ENCODE measurements at places on chromosomes 3 and 15.

DNA sequence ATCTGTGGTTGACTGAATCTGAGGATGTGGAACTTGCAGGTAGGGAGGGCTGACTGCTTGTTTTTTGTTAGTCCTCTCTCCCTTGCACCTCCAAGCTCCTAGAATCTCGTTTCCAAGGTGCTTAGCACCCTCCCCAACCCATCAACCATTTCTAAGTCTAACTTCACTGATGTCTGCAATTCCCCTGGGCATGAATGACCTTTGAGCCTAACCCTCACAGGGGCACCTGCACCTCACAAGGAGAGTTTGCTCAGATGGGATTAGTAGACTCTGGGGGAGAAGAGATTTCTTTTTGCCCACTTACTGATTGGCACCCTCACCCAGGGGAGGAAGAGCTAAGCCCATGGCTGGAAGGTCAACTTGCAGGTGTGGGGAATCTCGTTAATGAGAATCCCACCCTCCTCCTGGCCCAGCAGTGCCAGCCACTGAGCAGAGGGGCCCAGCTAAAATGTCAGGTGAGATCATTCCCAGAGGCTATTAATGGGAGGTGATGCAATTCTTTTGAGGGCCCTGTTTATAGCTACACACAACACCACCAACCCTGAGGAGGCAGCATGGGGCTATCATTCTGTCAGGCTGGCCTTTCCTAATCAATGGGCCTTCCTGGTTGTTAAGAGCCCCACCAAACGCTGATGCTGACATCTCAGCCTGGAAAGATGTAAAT, 81.6 kb upstream of the HERC1 start:
- no peak for DNase-seq

- DNase-seq: no peak
Measured at GRCh38 chr15:71252044-71252739, 136.9 kb downstream of the THSD4 start.

- DNase-seq: no peak
Measured at GRCh38 chr15:92663250-92663951, 7.8 kb upstream of the FAM174B start.

DNA sequence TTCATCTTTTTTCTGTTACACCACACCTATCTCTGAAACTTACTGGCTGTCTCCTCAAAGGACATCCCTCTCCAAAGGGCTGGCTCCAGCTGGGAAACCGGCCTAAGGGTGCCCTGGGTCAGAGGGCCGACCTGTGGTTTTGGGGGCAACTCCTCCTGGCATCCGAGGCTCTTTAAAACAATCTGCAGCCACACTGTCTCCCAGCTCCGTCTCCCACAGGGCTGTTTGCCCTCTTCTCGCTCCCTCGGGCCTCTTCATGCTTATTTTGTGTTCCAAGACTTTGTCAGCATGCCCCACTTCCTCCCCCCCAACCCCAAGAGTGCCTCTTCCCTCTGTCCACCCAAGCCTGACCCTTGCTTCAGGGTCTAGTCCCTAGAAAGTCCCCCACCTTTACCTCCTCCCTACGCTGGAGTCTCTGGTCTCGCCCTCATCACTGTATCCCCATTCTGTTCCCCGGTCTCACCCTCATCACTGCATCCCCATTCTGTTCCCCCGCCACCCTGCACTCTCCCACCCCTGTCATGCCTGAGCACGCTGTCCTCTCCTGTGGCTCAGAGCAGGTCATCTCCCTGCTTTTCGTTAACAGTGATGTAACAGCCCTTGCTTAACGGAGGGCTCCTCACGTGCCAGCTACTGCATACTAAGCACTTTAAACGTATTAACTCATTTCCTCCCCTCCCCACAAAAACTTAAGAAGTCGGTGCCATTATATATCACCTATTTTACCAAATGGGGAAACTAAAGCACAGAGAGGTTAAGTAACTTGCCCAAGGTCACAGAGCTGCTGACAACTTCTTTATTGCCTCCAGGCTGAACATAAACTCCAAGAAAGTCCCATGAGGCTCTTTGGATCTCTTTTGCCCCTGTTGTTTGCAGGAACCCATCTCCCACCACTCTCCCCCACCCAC, 1.1 kb upstream of the CSK start:
- no peak for DNase-seq

- DNase-seq: no peak
Measured at GRCh38 chr3:185363662-185364203, 797 bp downstream of the MAP3K13 start.

GRCh38 chr15:37682304-37682703, 252.1 kb upstream of the TMCO5A start:
- no peak for DNase-seq

GRCh38 chr3:42749753-42750231, 23.3 kb downstream of the CCDC13 start:
- no peak for DNase-seq

GRCh38 chr15:89662893-89663626, 7.8 kb upstream of the KIF7 start:
- no peak for DNase-seq

DNA sequence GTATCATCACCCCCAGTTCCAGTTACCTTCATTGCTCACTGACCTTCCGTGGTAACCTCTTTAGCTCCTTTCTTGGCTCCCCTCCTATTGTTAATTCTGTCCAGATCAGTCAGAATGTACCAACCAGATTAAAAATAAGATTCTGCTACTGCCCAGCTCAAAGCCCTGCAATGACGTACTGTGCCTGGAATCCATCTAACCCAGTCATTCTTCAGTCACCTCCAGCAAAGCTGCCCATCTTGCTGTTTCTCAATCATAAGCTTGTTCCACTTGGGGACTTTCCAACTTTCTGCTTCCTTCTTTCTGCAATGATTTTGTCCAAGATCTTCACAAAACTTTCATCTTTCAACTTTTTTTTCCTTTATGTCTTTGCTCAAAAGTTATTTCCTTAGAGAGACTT, 512.0 kb upstream of the ZNF385D start:
- no peak for DNase-seq

DNA sequence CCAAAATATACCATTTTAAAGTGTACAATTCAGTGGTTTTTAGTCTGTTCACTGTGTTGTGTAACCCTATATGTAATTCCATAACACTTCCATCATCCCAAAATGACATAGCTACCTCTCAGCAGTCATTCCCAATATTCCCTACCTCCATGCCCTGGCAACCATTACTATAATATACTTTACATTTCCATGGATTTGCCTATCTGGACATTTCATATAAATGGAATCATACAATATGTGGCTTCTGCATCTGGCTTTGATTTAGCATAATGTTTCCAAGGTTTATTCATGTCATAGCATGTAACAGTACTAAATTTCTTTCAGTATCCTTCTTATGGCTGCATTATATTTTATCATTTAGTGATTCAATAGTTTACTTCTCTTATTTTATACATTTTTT, 25.3 kb downstream of the FAM98B start:
- DNase-seq: no peak

- no peak for DNase-seq
Measured at GRCh38 chr15:23565395-23566070, at the start of gene MKRN3. TSS of gene MKRN3 (plus strand) at chr15:23565674. CDS start at chr15:23565783, 109 bp downstream.

DNA sequence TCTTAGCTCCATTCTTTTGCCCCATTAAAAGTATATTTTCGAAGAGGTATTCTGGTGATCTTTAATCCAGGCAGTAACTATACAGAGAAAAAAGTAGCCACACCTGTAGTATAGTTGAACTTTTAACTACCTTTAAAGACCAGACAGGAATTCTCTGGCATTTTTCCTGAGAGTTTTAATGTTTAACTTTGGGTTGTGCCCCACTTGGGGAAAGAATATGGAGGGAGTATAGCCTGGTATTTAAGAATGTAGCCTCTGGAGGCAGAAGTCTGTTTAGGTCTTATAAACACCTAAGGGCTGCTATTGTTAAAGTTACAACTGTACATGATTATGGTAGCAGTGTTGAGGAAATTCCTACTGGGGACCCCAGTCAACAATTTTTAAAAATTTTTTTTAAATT, 19.3 kb downstream of the C3orf85 start:
- no peak for DNase-seq

DNA sequence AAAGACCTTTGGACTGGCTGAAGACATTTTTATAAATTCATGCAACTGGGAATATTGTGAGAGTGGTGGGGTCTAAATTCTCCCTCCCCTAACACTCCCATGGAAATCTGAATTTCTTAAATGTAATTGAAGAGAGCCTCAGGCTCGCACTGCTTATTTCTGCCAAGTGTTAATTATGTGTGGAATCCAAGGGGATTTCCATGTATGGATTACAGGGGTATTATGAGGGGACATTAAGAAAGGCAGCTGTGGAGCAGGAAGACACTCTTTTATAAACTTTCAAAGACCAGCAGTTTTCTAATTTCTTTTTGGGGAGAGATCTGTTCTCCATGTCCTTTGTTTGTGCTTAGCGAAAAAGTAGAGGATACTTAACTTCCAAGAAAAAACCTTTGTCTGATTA, 152.1 kb upstream of the TBL1XR1 start:
- no peak for DNase-seq

- DNase-seq: no peak
Measured at GRCh38 chr3:17456046-17456445, 286.4 kb downstream of the TBC1D5 start.

- no peak for DNase-seq
Measured at GRCh38 chr3:192745150-192745549, 17.8 kb upstream of the FGF12 start.

DNA sequence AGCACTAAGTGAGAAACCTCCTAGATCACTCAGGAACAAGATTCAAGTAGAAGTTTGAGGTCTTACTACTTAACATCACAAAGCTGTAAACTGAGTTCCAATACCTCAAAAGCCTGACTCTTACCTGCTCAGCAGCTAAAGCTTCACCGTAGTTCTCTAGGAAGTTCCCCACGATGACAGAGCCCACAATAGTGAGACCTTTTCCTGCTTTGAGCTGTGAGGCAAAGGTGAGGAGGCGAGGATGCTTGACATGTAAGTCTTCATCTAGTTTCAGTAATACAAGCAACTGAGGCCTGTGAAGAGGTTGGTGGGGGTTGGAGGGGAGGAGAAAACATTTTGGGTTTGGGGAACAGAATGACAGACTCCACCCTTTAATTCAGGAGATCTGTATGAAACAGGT, 15.7 kb downstream of the EMC4 start:
- DNase-seq: no peak

- DNase-seq: no peak
Measured at GRCh38 chr15:70164156-70164900, 66.6 kb upstream of the TLE3 start.

DNA sequence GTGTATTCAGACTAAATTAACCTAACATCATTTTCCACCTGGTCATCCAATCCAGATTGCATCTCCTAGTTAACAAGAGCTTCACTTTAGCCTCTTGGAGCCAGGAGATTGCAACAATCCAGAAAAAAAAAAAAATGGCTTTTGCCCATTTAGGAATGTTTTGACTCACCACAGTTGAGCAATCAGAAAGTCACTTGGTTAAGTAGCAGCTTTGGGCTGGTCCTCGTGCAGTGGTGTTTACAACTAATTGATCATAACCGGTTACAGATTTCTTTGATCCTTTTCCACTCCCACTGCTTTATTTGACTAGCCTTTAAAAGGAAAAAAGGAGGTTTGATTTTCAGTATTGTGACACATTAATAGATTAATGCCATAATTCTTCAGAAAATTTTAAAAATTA, 688.8 kb upstream of the CCDC54 start:
- no peak for DNase-seq

GRCh38 chr3:71339049-71339448, 244.5 kb downstream of the FOXP1 start:
- DNase-seq: no peak

GRCh38 chr3:196645096-196645495, 5.6 kb downstream of the NRROS start:
- DNase-seq: no peak

- no peak for DNase-seq
Measured at GRCh38 chr3:128398586-128398985, 68.1 kb downstream of the DNAJB8 start.

DNA sequence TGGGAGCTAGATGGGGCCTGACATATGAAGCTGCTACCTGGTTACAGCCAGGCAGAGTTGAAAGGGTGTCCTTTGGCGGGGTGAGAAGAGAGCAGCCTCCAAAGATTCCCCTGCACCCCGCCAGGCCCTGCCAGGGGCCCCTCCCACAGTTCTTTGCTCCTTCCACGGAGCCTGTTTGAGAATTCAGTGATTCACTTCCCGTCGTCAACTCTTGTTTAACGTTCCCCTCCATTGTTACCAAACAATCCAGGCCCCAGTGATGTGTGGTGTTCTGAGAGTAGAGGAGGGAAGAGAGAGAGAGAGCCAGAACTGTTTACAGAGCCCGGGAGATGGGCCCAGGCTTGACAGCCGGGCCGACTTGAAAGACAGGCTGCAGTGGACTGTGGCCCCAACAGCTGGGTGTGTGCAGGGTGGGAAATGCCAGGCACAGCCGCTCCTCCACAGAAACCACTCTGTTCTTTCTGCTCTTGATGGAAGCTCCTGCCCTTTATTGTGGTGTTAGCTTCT, 81.5 kb downstream of the SMAD3 start:
- no peak for DNase-seq

- no peak for DNase-seq
Measured at GRCh38 chr15:69677403-69677802, 224.8 kb downstream of the RPLP1 start.

GRCh38 chr15:37940876-37941275, 6.4 kb downstream of the TMCO5A start:
- DNase-seq: no peak

DNA sequence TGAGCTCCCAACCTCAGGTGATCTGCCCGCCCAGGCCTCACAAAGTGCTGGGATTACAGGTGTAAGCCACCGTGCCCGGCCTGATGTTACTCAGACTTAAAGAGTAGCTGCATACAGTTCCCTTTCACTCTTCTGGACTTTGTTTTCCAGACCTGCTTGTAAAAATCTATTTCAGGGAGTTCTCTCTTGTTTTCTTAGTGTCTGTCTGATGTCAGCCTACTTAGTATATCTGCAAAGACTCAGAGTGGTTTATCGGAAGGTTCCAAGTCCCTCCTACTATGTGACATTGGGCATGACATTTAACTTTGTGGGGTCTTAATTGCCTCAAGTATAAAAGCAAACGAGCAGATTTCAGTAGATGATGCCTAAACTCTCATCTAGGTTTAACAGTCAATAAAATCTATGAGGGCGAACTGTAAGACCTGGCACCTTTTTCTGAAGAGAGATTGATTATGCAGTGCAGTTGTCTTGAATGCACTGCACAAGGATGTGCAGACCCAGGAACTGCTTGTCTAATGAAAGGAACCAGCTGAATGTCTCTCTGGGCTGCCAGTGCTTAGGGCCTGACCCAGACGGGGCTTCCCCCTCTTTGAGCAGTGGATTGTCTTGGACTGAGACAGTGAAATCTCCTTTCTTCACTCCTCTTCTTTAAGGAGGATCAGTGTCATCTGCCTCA, 301.4 kb downstream of the PTPRG start:
- no peak for DNase-seq

- no peak for DNase-seq
Measured at GRCh38 chr3:162597226-162597625, 1100.6 kb downstream of the OTOL1 start.

GRCh38 chr3:122680475-122681283, at the start of gene PARP14:
TSS of gene PARP14 (plus strand) at chr3:122680839. CDS start at chr3:122680884, 45 bp downstream.
- peak; percentile 75 for DNase-seq

DNA sequence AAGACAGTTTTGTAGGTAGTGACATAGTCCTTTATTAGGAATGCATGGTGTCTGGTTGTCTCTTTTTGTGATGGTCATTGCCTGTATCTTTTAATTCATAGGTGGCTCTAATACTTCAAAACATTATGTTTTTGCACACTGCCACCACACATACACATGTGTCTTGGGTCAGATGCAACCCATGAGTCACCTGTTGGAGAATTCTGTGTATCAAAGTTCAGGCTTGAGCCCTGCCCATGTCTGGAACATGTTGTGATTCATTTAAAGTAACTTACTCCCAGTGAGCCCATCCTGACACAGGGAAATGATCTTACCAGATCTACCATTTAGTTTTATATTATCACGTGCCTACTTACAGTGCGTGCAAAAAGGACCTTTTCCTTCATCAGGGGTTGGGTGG, 142.7 kb downstream of the GHSR start:
- no peak for DNase-seq

All from H1 (cell line).